ENCODE measurements at places on chromosomes 3 and 15.

- peak; percentile 61 for DNase-seq
Measured at GRCh38 chr3:57173687-57174086, 8.5 kb upstream of the IL17RD start.

GRCh38 chr3:47299381-47300318 lies 16.9 kb downstream of the KLHL18 start:
- DNase-seq: no peak

GRCh38 chr3:4680871-4681300 lies 187.7 kb downstream of the ITPR1 start:
- DNase-seq: no peak

GRCh38 chr3:57026944-57027343 lies 33.5 kb upstream of the SPATA12 start:
- no peak for DNase-seq

GRCh38 chr3:59540696-59541095 lies 490.9 kb upstream of the CFAP20DC start:
- DNase-seq: no peak

GRCh38 chr15:63501256-63502089 lies 2.9 kb upstream of the USP3 start:
- no peak for DNase-seq

GRCh38 chr15:39495871-39496840 lies 84.7 kb upstream of the THBS1 start:
- no peak for DNase-seq

DNA sequence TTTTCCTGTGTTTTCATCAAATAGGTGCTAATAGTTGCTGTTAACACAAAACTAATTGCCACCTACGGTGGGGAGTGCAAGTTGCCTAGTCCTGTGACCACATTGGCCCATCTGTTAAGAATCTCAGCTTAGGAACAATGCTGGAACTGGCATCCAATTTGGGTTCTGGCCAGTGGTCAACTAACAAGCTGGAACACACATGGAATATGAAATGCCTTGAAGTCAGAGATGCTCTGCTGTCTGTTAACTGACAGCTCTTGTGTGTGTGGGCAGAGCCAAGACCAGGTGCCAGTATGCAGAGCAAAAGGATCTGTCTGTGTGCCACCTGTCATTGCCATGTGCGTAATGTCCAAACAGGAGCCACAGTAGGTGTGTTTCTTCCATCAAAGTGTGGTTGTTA lies 460.8 kb downstream of the ROBO2 start:
- DNase-seq: no peak

DNA sequence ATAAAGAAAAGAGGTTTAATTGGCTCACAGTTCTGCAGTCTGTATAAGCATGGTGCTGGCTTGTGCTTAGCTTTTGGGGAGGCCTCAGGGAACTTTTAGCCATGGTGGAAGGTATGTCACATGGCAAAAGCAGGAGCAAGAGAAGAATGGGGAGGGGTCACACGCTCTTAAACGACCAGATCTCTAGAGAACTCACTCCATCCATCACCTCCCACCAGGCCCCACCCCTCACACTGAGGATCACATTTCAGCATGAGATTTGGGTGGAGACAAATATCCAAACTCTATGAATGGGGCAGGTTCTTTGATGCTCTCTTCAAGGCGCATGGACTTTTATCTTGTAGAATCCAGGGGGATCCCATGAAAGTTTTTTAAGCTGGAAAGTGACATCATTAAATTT lies 75.7 kb downstream of the ITPR1 start:
- DNase-seq: no peak

GRCh38 chr3:122322095-122323075 lies 2.7 kb upstream of the CSTA start:
- DNase-seq: no peak

DNA sequence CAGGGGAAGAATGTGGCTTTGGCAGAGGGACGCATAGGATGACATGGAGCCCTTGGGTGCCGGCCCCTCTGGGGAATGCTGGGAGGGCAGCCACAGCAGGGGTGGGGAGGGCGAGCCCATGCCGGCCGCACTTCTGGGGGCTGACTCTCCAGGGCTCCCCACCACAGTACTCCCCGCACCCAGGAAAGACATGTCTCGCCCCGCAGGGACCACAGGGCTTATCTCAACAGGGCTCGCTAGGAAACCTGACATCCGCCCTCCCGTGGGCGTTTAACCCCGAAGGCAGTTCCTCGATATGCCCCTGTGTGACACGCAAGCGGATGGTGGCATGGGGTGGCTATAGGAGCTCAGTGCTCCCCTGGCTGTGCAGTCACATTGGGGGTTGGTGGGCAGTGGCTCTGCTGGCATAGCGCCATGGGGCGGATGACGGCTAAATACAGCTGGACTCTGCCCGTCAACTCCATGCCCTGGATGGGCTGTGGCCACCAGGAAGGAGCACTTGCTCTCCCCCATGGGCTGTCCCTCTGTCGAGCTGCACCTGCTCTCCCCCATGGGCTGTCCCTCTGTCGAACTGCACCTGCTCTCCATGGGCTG lies 141.4 kb downstream of the ADAMTS17 start:
- no peak for DNase-seq

- DNase-seq: no peak
Measured at GRCh38 chr3:141485641-141486495, 959 bp upstream of the RASA2 start.

DNA sequence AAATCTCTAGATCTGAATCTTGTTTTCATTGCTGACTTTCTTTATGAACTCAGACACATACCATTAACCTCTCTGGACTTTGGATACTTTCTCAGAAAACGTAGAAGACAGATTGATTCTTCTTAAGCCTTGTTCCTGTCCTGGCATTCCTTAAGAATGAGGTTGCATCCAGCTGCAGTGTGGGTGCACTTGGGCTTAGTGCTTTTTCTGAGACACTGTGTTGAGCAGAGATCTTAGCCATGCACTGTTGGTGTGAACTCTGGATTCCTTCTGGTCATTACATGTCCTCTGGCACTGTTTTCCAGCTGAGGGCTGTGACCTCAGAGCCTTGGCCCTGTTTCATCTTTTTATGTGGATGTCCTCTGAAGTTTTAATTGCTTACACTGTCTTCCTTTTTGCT lies 428.3 kb downstream of the CNTN4 start:
- no peak for DNase-seq

GRCh38 chr3:122760453-122761271 lies 33.0 kb downstream of the HSPBAP1 start:
- no peak for DNase-seq

GRCh38 chr3:99009851-99010250 lies 108.4 kb upstream of the DCBLD2 start:
- no peak for DNase-seq

DNA sequence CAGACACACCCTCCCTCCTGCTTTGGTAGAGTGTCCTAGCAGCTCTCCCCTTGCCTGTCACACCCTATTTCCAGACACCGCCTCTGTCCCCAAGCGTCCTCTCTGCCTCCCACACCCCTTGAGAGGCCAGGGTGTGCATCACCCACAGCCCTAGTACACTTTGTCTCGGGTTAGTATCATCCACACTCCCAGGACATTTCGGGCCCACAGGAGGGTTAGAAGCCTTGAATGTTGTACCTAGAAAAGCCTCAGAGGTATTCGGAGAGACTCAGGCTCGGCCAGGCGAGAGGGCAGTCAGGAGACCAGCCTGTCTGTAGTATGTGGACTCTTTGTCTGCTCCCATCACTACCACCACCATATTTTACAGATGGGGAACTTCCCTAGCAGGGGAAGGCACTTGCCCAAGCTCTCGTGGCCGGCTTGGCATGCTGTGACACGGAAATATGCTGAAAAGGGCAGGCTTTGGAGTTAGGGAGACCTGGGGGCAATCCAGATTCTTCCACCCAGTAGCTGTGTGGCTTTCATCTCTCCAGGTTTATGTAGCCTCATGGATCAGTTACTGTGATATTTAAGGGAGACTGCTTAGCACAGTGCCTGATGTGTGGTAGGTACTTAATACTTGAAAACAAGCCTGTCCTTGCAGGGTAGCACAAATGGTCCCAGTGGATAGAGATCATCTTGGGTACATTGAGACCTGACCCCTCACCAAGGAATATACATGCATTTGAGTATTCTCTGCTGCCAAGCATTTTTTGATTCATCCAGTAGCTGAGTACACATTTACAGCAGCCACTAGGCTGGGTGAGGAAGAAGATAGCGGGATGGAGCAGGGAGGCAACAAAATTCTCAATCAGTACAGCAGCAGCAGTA lies 1.4 kb downstream of the TMEM43 start:
- no peak for DNase-seq

DNA sequence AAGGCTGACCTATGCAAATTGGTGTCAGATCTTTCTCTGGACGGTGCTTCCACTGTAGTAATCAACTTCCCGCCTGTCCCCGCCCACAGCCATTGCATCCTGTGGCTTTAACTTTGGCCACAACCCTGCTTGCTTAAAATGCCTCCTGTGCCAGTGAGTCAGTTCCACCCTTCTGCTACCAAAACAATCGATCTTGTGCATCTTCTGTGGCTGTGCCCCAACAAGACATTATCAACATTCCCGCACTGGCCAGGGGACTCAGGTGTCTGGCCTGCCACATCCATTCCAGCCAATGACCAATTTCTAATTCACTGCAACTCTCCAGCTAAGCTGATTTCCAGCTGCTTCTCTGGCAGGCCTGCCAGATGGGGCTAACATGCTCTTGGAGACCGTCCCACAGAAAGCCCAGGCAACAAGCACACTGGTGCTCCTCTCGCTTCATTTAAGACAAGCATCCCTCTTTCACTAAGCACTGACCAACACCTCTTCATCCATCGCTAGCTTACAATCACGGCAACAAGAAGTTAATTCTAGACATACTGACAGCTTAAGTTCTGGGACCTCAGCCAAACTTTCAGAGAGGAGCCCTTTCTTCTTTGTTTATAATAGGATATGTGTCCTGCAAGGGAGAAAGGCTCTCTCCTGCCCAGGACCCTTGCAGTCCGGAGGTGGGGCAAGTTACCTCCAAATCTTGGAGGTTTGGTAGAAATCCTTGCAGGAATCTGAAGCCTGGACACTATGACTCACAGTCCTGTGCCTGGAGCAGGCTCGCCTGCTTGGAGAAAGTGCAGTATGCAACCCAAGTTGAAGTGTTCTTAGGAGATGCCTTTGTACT lies 6.7 kb downstream of the CA12 start:
- no peak for DNase-seq

GRCh38 chr3:101217472-101218245 lies 102.7 kb downstream of the IMPG2 start:
- DNase-seq: no peak

DNA sequence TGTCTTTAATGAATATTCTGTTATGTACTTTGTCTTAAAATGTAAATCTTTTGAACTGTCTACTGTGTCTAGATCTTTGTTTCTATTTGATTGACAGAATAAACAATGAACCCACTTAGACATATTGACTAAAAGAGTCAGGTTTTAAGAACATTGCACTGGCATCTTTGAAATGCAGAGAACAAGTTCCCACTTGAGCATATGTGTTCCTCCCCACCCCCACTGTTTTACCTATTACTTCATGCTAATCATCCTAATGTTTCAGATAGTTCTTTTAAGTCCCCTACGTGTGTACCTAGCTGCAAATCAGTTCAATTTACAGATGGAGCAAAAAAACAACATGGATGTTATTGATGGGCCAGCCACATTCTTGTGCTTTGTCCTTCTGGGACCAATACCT lies 11.7 kb upstream of the TCF12 start:
- no peak for DNase-seq

GRCh38 chr3:45035441-45036301 lies 9.6 kb downstream of the CLEC3B start:
- DNase-seq: no peak

DNA sequence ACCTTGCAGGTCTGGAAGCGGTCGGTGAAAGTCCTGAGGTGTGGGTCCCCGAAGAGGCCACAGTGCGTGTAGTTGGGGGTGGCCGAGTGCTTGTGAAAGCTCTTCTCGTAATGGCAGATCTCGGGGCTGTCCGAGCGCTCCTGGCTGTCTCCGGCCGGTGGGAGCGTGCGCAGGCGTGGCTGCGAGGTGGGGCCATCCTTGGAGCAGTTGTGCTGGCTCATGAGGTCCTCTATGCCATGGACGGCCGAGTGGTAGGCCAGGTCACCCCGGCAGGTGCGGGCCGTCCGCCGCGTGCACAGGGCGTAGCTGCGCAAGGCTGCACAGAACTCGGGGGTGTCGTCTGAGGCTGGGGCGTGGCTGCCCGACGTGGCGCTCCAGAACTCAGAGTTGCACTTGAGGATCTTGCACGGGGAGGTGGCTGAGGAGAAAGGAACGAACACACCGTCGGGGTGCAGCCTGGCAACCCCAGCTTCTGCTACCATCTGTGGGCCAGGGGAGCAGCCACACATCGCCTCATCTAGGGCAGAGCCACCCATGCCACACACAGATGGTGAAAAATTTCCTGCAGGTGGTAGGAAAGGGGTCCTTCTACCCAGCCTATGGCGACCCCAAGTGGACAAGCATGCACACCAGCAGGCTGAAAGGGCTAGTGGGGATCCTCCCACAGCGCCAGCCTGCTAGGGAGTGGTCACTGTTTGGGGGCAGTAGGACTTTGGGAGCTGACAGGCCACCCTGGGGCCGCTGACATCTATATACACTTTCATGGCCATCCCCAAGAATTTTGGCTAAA lies 36.7 kb downstream of the RGMA start:
- DNase-seq: no peak

- DNase-seq: no peak
Measured at GRCh38 chr3:183315739-183316138, 62.7 kb downstream of the B3GNT5 start.

GRCh38 chr3:53109190-53109589 lies 21.0 kb downstream of the RFT1 start:
- peak; percentile 49 for DNase-seq

DNA sequence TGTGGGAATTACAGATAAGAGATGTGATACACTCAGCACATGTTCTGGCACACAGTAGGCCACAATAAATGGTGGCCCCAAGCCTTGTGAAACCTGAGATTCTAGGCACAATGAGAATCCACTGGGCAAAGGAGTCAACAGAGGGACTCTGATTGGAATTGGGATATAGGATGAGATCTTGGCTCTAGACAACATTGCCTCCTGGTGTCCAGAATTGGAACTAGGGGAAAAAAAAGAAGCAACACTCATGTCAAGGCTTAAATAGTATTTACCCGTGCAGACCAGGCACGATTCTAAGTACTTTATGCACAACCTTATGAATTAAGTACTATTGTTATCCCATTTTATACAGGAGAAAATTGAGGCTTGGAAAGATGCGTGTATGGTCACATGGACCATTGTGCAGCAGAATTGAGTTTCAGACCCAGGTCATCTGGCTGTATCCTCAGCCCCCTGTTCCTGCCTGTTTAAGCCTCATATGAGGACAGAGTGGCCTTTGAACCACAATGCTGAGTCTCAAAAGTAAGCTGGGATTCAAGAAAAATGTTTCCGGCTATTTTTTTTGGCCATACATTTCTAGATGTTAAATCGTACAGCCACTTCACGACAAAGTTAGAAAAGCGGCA lies 124.8 kb downstream of the SV2B start:
- peak; percentile 40 for DNase-seq

GRCh38 chr3:102123590-102124190 lies 274.4 kb downstream of the NFKBIZ start:
- DNase-seq: no peak

GRCh38 chr15:74252291-74252690 lies 16.2 kb downstream of the CCDC33 start:
- no peak for DNase-seq

- peak; percentile 82 for DNase-seq
Measured at GRCh38 chr3:176514297-176514696, 683.0 kb downstream of the TBL1XR1 start.

GRCh38 chr15:68038246-68038645 lies 15.9 kb upstream of the PIAS1 start:
- no peak for DNase-seq

Measured in MM.1S (cell line).